Stimulated activated CD4-positive, alpha-beta T cell treated with anti-CD3 and anti-CD28 coated beads, TNF-alpha, amount 100 ng/mL, for 4 hours (primary cell): ENCODE measurements at places on chromosomes 4 and X.

DNA sequence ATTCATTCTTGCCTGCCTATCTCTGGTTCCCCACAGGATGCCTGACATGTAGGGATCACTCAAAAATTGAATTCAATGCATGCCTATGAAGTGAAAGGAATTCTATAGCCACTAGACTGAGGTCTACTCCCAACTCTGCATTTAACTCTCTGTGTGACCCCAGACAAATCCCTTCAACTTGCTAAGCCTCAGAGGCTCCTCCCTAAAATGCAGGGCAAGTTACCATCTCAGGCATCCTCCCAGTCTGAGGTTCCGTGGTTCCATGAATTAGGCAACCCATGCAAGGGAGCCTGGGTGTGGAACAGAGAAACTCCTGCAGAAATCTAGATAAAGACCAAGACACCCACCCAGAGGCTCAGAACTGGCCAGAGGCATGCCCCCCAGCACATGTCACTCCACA lies 6.6 kb downstream of the SRPX start:
- DNase-seq, result no peak

DNA sequence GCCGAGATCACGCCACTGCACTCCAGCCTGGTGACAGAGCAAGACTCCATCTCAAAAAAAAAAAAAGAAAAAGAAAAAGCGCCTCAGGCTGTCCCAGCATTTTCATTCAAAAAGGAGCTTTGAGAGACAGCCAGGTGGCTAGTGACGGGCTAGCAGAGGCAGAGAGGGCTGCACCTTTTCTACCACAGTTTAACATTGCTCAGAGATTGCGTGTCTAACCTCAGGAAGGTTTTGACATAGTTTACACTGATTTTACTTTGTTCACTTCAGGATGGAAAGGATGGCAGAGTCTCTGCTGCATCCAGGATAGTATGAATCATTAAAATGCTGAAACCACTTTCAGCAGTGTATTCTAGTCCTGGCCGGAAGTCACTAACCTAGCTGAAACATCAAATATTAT lies 28.1 kb downstream of the ZFP42 start:
- no peak for DNase-seq

DNA sequence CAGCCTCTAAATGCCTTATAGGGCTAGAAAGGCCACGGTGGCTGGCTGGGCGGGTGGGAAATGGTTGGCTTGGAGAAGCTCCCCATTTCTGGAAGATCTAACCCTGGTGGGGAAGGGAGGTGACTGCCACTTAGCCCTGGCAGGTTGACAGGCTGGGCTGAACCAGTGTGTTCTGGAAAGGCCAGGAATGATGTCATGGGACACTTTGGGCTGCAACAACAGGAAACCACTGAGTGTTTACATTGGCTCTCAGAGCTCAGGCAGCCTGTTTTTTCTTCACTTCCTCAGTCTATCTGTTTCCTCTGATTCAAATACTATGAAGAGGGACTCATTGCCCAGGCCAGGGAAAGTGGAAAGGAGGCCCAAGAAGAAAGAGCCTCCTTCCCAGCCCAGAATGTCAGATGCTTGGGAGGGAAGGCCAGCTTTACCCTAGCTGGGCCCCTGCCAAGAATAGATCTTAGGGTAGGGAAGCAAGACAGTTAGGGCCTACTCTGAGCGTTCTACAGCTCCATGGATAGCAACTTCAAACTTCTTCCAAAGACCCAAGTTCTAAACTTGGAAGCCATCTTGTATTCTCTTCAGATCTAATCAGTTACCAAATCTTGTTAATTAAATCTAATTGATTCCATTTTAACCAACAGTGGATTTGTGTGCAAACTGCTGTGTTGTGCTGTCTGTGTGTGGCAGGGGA lies 65.8 kb upstream of the MSN start:
- DNase-seq, result no peak

GRCh38 chrX:18166068-18166467 lies 54.6 kb downstream of the BEND2 start:
- no peak for DNase-seq

DNA sequence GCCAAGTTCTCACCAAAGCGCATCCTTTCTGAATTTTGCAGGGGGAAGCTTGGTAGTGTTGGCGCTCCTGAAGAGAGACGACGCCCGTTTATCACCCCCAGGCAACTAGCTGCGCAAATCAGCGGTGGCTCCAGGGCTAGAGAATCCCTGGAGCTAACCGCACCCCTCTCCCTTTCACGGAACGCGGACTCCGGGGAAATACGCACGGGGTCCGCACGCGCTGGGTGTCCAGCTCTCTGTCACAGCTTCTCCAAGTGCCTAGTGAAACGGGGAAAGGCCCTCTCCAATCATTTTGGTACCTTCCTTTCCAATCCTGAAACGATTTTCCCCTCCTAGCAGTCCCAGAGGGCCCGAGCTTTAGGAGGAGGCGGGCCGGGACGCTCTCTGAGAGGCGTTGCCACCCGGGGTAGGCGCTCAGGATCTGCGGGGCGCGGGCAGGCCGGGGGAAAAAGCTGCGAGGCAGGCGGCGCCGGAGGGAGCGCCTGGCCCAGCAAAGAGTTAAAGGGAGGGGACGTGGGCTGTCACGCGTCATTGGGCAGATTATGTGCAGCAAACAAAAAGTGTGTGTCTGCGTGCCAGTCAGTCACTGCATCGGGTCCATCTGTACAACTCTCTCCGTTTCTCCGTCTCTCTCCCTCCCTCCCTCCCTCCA lies at the start of gene PRDM8:
Gene PRDM8, plus strand, starts transcription at position 582 of the 652 bp plus-strand sequence. CDS start 2,578 bp downstream, outside the sequence.
- peak; percentile 45 for DNase-seq

DNA sequence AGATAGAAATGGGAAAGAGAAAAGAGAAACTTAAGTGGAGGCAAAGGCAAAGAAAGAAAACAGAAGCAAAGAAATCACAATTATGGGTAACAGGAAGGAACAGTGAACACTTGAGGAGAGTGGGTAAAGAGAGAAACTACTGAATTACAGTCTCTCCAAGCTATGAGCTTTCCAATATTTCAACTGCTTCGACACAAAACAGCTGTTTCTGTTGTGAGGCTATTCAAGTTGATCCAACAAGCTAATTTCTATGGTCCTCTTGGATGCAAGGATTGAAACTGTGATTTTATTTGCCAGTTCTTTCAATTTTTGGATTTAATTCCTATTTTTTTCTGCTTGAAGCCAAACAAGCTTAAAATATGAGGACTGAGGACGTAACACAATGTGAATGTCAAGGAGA lies 80.5 kb upstream of the ADGRA3 start:
- DNase-seq, result no peak

- no peak for DNase-seq
These were observed 937.1 kb downstream of the CCSER1 start for GRCh38 chr4:91064157-91064853.

- DNase-seq, result no peak
These were observed 172.8 kb downstream of the SMIM20 start for GRCh38 chr4:26086621-26087441.
